Stimulated activated CD4-positive, alpha-beta T cell treated with anti-CD3 and anti-CD28 coated beads, TNF-alpha, amount 100 ng/mL, for 24 hours (primary cell): ENCODE measurements at places on chromosomes 6 and 20.

DNA sequence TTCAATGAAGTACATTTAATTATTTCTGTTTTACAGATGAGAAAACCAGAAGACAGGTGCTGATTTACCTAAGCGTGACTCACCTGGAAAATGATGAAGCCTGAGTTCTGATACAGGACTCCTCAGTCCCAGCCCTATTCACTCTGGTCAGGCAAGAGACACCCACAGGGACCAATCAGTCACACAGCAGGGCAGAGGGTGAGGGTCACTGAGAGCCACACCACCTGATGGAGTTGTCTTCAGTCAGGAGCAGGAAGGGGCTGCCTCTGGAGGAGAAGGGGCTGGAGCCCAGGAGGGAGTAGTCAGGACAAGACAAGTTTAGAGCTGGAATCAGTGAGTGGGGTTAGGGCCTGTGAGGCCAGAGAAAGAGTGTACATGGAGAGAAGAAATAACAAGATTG lies 251.2 kb upstream of the MOCS1 start:
- DNase-seq = no peak

DNA sequence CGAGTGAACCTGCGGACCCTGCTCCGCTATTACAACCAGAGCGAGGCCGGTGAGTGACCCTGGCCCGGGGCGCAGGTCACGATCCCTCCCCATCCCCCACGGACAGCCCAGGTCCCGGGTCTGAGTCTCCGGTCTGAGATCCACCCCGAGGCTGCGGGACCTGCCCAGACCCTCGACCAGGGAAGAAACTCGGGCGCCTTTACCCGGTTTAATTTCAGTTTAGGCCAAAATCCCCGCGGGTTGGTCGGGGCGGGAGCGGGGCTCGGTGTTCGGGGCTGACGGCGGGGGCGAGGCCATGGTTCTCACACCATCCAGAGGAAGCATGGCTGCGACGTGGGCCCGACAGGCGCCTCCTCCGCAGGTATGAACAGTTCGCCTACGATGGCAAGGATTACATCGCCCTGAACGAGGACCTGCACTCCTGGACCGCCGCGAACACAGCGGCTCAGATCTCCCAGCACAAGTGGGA lies 46.9 kb upstream of the TRIM26 start:
- DNase-seq = no peak

- DNase-seq = peak; percentile 55
Measured at GRCh38 chr6:109454496-109455436, 806 bp downstream of the MICAL1 start.

DNA sequence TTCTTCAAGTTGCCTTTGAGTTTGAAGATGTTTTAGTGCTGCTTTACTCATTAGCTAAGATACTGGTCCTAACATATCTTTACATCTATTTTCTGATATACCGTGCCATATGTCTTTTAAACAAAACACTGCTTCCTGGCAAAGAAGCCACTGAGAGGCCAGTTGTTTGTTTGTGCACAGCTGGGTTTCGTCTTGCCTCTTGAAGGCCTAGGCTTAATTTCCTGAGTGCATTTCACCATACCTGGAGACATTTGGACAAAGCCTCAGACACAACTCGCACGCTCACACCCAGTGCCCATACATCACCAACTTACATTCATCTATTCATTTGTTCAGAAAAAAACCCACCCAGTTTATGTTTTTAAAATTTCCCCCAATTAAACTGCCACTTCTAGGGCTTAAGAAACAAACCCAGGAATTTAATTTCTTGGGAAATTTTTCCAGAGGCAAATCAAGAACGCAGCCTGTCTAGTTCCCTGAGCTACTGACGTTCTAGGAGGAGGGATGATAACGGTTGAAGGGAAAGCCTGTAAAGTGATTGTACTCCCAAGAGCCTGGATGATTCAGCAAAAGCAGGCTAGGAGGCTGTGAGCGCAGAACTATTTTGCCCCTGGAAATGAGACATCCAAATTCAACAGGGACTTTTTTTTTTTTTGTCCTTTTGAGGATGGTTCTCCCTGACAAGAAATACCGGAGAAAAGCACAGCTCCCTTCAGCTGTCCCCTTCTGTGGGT lies 77.7 kb downstream of the OLIG3 start:
- DNase-seq = no peak

DNA sequence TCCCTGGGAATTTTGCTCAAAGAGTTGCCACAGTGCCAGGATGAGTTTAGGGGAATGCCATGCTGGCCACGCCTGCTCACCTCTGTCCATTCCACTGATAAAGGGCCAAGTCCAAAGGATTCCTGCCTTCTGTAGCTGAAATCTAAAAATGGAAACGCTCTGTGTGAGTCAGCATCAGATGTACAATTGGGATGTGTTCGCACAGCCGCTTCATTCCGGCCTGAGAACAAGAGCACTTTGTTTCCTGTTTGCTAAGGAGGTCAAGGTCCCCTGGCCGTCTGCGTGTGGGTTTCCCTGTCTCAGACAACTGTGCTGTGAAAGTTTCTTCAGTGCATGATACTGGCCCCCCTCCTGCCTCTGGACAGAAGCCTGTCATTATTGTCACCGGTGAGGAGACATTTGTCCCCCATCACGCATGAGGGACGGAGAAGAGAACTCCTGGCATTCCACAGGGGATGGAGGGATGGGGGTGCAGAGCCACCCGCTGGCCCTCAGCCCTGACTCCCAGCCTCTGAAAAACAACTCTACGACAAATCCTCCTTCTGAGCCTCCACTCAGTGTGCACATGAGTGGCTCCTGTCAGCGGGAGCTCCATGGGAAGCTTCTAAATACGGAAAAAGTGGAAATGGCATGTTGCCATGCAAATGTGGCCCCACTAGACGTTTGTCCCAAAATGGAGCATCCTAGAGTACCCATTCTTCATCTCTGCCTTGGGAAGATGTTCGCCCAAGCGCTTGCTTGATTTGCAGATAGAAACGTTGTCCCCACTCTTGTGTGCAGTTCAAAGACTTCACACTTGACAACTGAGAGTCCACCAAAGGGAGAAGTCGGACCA lies 143.5 kb upstream of the AFDN start:
- DNase-seq = no peak

- DNase-seq = no peak
Measured at GRCh38 chr6:1094306-1094705, 217.6 kb upstream of the FOXQ1 start.

DNA sequence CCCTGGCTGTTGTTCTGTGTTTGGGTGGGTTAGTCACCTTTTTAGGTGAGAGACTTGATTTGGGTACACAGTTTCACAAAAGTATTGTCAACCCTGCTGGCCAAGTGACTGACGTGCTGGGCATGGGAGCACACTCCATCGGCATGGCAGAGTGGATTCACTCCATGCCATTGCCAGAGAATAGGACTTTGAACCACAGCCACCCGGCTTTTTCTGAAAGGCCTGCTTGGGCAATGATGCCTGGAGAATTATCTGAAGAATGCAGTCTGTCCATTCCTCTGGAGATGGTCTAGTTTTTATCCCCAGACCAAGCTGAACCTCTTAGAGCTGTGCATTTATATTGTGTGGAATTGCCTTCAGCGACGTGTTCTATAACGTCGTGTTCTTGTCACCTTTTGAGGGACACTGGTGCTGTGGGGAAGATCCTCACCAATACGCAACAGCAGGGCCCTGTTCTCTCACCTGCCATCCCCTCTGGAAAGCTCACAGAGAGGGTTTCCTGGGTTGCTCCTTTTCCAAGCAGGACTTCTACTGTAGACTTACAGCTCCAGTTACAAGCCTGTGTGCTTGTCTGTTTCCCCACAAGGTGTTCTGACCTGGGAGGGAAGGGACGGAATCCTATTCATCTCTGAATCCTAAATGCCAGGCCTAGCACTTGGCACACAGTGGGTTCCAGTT lies 183.4 kb upstream of the AKAP12 start:
- DNase-seq = no peak

GRCh38 chr20:63441136-63442099 lies 31.0 kb downstream of the KCNQ2 start:
- peak; percentile 21 for DNase-seq

DNA sequence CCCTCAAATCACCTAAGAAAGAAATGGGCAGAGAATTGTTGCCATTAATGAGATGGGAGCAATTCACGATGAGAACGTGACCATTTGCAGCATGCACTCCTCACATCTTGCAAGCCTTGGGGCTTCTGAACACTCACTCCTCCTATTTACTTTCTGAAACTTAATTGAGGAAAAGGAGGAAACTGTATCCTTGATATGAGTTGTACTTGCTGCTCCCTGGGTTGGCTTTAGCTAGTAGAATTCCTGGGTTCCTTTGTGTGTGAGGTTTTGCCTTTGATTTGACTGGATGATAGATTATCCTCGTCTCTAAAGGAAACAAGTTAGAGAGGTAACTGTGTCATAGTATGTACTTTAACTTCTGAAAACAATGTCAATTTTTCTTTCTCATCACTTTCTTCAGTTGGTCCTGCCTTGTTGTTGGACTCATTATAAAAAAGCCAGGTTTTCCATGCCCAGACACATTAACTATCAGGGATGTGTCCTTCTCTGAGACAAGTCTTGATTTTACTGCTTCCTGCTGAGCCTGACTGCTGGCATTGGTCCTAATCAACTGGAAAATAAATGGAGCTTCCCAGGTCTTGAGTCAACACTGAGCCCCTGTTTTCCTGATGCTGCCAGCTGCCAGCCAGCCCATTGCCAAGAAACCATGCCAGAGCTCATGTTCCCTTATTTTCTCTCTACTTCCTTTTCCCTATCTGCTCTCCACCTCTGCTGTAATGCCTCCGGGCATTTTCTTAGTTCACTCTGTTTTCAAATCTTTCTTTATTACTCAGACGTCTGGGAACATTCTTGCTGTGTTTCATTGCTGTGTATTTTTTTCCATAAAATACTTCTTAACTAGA lies 6.0 kb upstream of the MRAP2 start:
- DNase-seq = no peak

DNA sequence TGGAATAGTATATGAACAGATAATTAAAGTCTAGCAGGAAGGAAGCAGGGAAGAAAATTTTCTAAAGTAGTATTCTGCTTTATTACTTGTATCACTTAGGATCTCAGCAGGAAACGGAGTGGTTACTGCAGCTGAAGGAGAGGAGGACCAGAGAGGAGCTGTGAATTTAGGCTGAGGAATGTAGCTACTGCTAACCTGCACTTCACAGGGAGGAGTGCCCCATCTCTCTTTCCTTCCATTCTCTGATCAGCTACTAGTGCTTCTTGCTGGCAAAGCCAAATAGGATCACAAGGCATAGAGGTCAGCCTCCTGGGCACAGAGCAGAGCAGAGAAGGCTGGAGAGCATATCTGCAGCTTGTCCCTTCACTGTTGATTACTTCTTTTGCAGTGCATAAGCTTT lies 205.3 kb upstream of the ASCC3 start:
- no peak for DNase-seq

DNA sequence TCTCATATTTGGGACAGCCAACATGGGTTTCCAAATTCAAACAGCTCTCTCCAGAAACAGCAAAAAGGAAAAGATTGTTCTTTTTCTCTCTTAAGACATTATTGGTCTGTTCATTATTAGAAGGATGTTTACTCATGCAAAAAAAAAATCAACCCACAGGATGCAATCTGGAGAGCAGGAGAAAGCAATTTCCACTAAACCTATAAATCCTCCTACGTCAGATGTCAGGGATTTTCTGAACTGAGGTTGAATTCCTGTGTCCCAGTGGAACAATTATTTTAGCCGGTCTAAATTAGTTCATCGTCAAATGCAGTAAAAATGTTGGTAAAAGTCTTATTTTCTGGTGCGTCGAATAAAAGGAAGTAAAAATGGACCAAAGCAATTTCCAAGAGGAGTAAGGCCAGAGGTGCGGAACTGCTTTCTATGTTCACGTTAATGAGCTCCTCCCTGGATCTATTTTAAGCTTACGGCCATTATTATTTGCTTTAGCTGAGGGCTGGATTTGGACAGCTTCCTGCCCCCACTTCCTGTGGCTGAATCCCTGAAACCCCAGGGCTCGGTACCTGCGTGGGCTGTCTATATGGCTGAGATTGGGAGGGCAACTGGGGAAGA lies at the start of gene GABRR1:
Gene GABRR1, minus strand, starts transcription at position 60 of the 612 bp plus-strand sequence. Its CDS starts 36 bp downstream, at position 24.
- DNase-seq = no peak

DNA sequence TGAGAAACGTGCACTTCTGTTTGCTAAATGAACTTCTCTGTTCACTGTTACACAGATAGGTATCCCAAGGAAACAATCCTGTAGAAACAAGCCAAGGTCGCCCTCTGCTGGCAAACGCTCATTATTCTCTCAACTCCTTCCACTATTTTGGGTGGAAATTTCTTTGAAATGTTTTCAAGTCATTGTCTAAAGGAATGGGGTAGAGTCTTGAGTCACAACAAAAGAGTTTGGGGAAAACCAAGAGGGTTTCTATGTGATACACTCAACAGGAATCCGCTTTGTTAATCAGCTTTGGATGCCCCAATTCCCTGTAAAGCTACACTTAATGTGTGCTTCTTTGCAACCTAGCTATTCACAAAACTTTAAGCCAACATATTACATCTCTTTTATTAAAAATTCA lies 4.6 kb upstream of the RAE1 start:
- DNase-seq = peak; percentile 41

DNA sequence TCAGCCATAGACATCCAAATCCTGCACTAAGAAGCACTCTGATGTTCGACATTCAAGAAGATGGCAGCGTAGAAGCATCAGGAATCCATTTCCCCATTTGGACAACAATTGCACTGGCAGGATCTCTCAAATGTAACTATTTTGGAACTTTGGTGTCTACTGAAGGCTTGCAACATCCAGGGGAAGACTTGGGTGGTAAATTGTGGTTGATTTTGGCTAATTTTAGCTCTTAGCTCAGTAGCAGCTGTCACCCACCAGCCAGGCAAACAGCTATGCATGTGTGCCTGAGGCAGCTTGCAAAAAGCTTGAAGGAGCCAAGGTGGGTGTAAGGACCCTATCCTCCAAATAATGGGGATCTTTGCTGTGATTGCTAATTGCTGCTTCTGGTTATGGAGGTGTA lies 35.1 kb upstream of the PPP1R3G start:
- DNase-seq = no peak

DNA sequence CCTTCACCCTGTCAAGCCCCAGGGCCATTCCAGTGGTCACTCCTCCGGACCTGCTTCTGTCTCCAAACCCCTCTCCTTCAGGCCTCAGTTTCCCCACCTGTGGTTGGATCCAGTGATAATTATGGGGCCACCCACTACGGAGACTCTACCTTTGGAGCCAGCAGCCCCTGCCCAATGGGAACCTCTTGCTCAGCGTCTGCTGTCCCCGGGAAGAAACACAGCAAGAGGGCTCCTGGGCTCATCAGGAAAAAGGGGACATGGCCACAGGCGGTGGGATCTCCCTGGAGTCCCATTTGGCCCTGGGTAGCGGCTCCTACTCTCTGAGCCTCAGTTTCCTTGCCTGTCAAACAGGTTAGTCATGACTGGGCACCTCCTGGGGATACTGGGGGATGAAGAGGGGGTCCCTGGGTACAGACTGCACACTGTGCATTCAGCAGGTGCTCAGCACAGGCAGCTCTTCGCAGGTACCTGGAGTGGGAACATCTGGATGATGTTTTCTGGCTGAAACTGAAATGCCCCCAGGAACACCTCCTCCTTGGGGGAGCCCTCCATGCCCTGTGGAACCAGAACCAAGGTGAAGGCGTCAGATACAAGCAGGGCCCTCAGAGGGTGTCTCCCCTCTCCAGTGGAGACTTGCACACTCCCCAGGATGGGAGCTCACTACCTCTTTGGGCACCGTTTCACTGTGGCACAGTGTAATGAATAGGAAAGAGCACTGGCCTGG lies 19.4 kb downstream of the SUN5 start:
- no peak for DNase-seq

- no peak for DNase-seq
Measured at GRCh38 chr6:144087789-144088426, 7.5 kb downstream of the SF3B5 start.

- no peak for DNase-seq
Measured at GRCh38 chr6:71388856-71389527, 100.4 kb downstream of the OGFRL1 start.
